ENCODE measurements at places on chromosomes 6 and 20.

DNA sequence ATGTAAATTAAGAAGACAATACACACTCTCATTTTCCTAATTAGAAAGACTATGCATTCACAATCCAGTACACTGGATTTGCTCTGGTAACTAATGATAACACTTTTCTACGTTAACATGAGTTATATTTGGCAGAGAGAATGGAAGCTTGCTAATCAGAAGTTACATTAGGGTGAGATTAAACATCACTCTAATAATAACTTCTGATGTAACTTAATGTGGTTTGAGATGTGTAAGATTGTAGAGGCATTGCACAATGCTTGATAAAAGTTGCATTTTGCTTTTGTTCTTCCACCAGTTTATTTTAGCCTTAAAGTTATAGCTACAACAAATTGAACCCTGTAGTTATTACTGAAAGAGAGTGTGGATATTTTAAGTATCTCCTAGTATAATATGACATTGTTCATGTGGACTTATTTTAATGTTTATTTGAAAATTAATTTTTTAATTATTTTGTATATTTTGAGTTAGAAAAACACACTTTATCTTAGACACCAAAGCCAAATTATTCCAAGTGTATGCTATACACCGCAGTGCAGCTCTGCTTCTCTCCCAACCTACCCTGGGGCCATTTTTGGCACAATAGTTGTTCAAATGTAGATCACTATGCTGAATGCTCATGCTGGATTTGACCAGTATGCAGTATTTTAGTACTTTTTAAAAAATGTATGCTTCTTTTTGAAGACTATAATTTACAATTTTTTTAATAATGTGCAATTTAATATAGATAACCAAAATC, 143.2 kb downstream of the SLC16A10 start:
- peak; percentile 75 for DNase-seq

- DNase-seq: no peak
Observed at GRCh38 chr6:26552205-26552604, 14.0 kb downstream of the HMGN4 start.

DNA sequence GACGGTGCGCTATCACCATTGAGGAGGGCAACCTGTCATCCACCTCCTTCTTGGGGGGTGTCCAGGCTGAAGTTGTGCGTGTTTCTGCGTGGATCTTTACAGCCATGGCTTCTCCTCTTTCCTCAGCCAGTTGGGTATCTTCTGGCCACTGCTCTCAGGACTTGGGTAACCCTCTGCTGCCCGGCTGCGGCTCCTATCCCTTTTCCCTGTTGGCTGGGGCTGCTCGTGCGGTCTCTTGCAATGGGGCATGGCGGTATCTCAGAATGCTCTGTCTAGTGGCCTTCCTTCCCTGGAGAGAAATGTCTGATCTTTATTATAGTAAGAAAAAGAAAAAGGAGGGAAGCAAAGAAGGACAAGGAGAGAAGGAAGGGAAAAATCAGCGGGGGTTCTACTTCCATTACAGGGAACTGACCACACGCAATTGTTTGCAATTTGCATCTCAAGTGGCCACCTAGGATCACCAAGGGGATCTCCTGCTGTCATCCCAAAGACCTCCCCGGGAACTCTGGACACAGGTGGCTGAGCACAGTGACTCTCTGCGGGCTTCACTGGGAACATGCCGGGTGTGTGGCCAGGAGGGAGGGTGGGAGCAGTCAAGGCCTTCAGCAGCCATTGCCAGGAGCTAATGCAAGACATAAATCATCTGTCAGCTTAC, 60.8 kb downstream of the NPEPL1 start:
- no peak for DNase-seq

DNA sequence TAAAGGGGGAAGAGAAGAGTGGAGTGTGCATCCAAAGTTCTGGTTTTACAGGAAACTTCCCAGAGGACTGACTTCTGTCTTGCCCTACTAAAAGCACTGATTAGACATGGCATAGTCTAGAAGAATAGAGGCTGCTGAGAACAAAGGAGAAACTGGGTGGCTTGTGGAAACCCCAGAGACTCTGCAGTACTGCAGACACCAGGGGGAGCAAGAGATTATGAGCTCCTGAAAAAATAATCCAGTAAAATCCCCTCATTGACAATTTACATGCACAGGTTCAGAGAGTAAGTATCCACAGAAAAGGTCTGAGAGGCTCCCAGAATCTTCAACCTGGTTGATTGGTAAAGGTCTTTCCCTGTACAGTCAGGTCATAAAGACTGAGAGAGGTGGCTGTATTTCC, 48.7 kb upstream of the CLVS2 start:
- no peak for DNase-seq

DNA sequence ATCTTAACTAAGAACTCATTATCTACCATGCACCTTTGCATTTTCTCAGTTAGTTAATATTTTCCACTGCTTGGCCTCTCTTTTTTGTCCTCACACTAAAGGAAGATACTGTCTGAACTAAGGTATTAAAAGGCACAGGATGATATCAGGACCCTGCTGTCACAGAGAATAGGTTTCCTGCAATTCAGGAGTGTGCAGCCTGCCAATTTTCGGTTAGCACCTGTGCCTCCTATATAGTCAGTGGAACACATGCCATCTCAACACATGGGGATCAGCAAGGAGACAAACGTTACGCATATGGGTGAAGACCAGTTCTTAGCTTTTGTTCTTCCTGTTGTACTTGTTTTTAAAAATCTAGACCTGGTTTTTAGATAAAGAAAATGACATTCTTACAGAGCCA, 71.0 kb downstream of the FUT9 start:
- DNase-seq: no peak

GRCh38 chr6:106421496-106421895, 61.0 kb downstream of the CRYBG1 start:
- no peak for DNase-seq

- DNase-seq: peak; percentile 89
Observed at GRCh38 chr6:11275598-11275997, 43.1 kb upstream of the NEDD9 start.

DNA sequence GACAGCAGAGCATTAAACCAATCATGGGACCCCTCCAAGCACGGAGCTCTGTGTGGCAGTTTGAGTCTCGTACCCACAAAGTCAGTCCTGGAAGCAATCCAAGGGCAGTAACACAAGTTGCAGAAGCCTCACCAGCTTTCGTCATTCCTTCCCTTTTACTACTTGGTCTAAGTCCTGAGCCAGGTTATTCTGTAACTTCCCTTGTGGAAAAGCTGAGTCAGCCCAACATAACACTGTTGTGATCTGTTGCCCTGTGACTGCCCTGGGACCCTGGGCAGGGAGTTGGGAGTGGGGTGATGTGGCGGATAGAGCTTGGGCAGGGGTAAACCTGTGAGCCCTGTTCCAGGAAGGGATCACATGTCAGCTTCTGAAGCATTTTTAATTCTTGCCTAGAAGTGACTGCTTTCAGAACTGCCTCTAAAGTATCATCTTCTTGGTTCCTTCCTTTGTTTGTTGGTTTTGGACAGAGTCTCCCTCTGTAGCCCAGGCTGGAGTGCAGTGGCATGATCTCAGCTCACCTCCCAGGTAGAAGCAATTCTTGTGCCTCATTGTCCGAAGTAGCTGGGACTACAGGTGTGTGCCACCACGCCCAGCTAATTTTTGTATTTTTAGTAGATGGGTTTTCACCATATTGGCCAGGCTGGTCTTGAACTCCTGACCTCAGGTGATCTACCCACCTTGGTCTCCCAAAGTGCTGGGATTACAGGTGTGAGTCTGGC, 183.7 kb upstream of the JAG1 start:
- DNase-seq: peak; percentile 94

GRCh38 chr6:160043784-160044183, 74.9 kb downstream of the IGF2R start:
- no peak for DNase-seq

DNA sequence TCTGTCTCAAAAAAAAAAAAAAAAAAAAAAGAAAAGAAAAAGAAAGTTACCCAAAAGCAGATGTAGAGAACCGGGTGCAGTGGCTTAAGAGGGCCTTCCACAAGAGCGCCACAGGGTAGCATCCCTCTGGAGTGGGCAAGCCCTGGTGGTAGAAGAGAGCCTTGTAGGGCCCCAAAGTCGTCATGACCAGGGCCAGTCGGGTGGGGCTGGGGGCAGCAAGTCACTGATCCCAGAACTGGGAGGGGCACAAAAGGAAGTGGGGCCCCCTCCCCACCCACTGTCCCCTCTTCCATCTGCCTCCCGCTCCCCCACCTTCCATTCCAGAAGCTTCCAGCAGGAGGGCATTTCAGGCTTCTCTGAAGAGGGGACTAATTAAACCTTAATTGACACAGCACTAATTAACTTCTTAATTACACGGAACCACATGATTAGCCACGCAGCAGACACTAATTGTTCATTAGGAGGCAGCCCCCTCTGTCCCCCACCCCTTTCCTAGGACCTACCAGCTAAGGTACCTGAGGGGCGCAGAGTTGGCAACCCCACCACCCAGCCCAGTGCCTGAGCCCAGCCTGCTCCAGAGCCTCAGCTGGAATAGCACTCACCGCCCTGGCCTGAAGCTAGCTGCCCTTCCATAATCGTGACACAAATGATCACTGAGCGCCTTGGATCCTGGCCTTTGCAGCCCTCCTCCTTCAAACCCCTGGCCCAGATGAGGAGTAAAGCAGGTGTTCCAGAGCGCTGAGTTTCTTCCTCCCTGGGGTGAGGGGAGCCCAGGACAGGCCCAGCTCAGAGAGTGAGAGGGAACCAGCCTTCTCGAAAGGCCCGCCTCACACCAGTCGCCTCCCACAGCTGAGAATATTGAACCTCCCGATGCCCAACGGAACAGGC, 34.8 kb downstream of the MDFI start:
- DNase-seq: no peak

DNA sequence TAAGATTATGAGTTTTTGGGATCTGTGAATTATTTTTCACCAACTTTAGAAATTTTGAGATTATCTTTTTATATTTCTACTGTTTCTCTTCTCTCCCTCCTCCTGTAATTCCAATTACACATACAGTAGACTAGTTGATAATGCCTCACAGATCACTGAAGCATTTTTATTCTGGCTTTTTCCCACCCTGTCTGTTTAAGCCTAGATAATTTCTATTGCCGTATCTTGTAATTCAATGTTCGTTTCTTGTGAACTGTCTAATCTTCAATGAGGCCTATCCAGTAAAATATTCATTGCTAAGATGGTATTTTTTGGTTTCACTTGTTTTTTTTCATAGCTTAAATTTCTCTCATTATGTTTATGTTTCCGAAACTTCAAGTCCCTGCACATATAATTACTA, 12.0 kb downstream of the MDN1 start:
- no peak for DNase-seq

GRCh38 chr6:134882426-134883038, 67.4 kb downstream of the ALDH8A1 start:
- peak; percentile 42 for DNase-seq

DNA sequence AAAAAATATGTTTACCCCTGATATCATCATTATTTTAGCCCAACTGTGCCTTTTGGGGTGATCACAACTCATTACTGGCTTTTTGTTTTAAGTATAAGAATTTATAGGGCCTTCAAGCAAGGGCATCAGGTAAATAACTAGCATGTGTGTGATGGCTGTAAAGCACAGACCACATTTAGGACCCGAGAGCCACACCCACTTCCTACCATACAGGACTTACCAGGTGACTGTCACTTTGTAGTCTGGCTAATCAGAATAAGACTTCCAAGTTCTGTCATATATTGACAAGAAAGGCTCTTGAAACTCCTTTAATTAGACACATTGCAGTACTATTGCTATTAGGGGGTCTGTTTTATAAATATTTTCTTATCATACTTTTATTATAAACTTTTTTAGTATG, 31.1 kb downstream of the TMEM242 start:
- DNase-seq: no peak

- DNase-seq: peak; percentile 72
Observed at GRCh38 chr6:136788069-136788902, 4.0 kb downstream of the MAP3K5 start.

GRCh38 chr20:17836303-17836861, 132.2 kb downstream of the SNX5 start:
- DNase-seq: no peak

DNA sequence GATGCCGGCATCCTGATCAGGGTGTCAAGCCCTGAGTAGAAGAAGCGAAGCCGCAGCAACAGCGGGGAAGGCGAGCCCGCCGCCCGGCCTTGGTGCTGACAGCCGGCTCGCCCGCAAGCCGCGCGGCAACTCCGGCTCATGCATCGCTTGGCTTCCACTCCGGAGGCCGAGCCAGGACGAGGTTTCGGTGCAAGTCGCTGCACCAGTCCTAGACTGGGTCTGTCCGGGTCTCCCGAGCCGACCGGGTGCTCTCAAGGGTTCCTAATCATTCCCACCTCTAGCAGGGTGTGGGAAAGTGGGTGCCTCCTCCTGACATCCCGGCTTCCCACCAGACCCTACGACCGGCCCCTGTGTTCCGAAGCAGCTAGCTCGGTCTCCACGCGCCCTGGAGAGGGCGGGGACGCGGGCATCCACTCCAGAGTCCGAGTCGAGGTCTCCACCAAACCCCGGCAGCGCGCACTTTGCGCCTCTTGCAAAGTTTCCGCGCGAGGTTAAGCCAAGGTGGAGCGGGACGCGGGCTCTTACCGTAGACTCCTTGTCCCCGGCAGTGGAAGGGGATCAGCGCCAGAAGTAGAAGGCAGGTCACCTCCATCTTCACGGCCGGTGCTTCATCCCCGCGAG, 1.4 kb downstream of the MDGA1 start:
- DNase-seq: no peak

DNA sequence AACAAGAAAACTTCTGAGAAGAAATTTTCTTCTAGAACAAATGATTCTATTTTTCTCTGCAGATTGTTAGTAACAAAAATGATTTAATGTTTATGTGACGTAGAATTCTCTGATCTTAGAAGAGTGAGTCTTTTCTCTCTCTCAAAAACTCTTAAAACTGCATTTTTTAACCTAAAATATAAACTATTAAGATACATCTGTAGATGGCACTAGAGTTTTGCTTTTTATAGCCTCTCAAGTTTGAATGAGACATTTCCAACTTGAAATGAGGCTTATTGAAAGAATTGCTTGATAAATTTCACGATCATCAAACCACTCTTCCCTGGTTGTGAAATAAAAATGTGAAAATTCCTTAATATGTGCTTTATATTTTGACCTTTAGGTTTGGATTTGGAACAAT, 53.8 kb downstream of the PHF3 start:
- no peak for DNase-seq

GRCh38 chr6:115544765-115545671, 515.7 kb downstream of the FRK start:
- DNase-seq: no peak

- DNase-seq: peak; percentile 78
Observed at GRCh38 chr6:13814176-13814937, at the start of gene MCUR1. Gene MCUR1 (minus strand): TSS chr6:13814557. CDS start chr6:13814429, 128 bp downstream.

Measured in MV-4-11 (cell line).